ENCODE measurements at places on chromosomes 2 and 18. TPM values are rescaled to one million over a fixed set of nuclear protein-coding genes. Genes with fewer than 3 reads are reported as not detected.

Gene EIF4E2
- 55.2 TPM for total RNA-seq

Gene NT5C1B
- not detected for total RNA-seq

Gene SLC25A52
- not detected for total RNA-seq

Gene CNNM4
- 6.7 TPM for total RNA-seq

Gene ROCK1
- total RNA-seq, result 88.5 TPM

Gene DSEL
- 0.53 TPM for total RNA-seq

Gene CHST10
- total RNA-seq, result 6.0 TPM

Gene MRPS9
- 9.2 TPM for total RNA-seq

Gene MBP
- total RNA-seq, result 70.7 TPM

Gene IL1B
- 0.81 TPM for total RNA-seq

Gene NT5DC4
- total RNA-seq, result not detected

Gene MTA3
- 18.4 TPM for total RNA-seq

Gene LIPG
- total RNA-seq, result not detected

Gene SP9
- not detected for total RNA-seq

Measured in CD8-positive, alpha-beta T cell (primary cell).